ENCODE measurements at places on chromosomes 4 and X.
A peak's percentile ranks its signal among the peaks of the same experiment; 100 is the strongest.

GRCh38 chr4:2044119-2044485 lies 15.0 kb upstream of the NAT8L start:
- no peak for DNase-seq

GRCh38 chr4:82352825-82353366 lies 20.9 kb downstream of the HNRNPD start:
- no peak for DNase-seq

DNA sequence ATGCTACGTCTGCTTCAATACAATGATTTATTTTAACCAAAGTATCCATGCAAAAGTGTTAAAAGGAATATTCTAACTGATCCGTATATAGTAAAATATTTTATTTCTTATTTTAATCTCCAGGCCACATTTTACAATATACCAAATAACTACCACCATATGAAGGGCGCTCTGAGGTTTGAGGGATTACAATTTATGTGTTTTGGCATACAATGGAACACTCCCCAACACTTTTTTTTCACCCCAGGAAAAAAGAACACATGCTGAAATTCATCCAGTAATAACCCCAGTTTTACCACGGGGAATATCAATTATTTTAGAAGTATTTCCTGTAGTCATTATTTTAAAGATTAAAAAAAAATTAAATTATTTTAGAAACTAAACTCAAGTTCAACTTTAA lies 65.4 kb downstream of the APBB2 start:
- peak; percentile 37 for DNase-seq

DNA sequence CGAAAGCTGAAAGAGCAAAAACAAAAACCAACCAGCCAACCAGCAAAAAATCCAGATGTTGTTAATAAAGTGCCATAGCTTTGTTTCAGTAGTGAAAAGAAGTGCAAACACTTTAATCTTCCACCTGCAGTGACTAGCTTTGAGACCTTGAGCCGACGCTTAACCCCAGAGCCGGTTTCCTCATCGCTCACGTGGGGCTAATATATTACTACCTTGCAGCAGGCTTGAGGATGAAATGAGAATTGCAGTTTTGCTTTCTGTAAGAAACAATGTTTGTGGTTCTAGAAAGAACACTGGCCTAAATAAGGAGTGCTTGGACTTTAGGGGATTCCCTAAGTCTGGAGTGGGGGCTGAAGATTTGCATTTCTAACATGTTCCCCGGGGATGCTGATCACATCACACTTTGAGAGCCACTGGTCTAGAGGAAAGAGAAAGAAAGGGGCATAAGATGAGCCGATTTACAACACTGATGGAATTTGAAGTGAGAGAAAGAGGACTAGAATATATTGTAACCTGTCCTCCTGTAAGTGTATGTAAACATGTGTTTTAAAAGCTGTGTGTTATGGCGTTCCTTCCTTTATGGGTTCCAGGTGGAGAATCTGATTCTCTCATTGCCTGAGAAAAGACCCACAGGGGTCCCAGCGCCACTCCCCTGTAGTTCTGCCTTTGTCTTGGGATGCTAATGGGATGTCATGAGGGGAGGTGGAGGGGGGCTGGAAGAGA lies 1.4 kb downstream of the FGF2 start:
- peak; percentile 56 for DNase-seq

DNA sequence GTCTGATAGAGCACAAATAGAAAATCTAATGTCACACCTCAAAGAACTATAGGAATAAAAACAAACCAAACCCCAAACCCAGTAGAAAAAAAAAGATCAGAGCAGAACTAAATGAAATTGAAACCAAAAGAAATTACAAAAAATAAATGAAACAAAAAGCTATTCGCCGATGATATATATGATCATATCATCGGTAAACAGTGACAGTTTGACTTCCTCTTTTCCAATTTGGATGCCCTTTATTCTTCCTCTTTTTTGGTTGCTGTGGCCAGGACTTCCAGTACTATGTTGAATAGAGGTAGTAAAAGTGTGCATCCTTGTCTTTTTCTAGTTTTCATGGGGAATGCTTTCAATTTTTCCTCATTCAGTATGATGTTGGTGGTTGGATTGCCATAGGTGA lies 215.3 kb upstream of the AR start:
- DNase-seq: no peak

DNA sequence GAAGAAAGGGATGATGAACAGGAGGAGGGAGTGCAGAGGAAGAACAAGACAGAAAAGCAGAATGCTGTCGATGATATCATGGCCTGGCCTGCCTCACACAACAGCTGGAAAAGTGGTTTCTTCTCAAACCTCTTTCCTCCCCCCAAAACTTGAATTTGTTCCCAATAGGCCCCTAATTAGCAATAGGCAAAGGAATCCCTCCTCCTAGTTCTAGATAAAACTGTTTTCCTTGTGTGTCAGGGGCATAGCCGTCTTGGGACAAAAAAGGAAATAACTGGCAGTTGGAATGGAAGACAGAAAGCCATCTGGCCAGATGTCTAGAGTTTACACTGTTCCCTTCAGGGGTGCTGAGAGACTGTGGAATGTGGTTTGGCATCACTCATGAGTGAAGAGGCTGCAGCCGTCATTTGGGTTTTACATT lies 177.8 kb upstream of the C1QTNF7 start:
- DNase-seq: peak; percentile 63

GRCh38 chr4:161133586-161134276 lies 1030.1 kb downstream of the FSTL5 start:
- peak; percentile 2 for DNase-seq

- DNase-seq: peak; percentile 48
These were observed 35.3 kb upstream of the WAS start for GRCh38 chrX:48648336-48648751.

GRCh38 chr4:106186201-106186600 lies 129.8 kb downstream of the TBCK start:
- peak; percentile 5 for DNase-seq

DNA sequence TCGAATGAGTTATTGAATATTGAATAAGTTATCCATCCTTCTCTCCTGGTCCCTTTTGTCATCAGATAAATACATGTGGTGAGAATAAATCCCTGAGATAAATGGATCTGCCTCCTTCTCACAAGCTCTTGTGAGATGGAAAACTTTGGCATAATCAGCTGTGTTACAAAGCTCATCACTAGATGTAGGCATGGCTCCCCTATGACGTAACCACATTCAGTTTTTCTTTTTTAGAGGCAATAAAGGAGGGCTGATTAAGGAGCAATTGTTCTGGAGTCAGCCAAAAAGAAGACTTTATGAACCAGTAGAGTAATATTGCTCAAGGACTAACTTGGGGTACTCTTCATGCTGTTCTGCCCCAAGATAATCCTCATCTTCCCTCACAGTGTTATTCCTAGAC lies 90.5 kb upstream of the GATB start:
- DNase-seq: no peak

DNA sequence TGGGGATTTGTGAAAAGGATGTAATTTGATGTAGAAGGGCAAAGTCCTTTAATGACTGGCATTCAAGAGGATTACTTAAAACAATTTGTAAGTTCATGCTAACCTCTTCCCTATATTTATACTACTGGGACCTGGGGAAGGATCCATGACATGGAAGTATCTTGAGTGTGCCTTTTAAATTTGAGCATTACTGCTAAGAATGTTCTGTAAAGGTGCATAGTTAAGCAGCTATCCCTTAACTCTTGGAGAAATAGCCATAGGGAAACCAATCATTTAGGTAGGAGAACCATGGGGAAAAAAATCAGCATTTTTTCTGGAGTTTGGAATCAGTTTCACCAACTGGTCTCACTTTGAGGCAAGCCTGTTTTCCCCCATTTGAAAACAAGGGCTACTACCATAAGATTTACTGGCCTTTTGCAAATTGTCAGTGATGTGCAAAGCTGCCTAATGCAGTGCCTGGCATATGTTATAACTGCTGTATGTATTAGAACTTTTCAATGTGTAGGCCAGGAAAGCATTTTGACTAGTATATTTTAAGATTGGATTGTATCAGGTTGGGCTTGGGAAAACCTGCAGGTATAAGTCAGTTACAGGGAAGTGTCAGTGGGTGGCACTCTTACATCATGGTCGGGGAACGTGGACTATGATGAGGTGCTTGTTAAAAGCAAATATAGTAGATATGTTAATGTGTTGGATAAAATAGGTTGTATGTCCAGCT lies 72.1 kb downstream of the PRSS12 start:
- peak; percentile 76 for DNase-seq
